ENCODE measurements at places on chromosomes 4 and X.

DNA sequence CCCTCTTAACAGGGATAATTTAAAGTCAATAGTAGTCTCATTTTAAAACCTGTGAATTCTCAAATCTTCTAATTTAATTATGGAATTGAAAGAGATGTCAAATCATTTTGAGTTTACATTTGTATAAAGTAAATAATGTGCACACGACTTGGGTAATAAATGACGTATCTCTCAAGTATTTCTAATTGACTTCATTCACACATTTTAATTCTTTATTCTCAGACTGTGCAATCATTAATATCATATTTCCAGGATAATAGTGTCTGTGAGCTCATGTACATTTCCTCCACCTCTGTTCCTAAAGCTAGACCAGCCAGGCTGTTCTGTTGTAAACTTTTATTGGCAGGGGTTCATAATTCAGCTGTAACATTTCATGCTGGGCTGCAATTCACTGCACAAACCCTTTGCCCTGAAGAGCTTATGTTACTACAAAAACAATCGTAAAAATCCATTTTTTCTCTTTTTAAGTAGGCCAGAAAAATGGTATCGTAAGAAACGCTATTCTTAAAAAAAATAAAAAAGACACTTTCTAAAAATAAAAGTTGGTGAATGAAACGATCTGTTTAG lies 1103.1 kb upstream of the TENM3 start:
- DNase-seq = no peak

- no peak for DNase-seq
Observed at GRCh38 chr4:150079081-150079581, 886 bp downstream of the DCLK2 start.

GRCh38 chr4:139267301-139267700 lies 12.7 kb downstream of the MGARP start:
- no peak for DNase-seq

DNA sequence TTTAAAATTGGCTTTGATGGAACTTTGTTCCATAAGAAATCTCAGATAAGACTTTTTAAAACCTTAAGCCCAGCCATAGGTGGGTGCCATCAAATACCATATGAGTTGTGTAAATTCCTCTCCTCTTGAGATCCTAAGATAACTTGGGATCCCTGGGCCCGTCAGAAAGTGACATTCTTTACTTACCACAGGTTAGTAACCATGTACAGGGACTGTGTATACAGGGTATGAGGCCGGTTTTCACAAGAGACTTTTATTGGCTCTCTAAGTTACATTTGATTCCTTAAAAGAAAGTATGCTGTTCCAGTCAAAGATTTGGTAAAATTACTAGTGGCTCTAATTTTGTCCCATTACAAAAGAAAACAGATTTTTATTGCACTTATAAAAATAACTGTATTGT lies 110.1 kb downstream of the APOOL start:
- no peak for DNase-seq

DNA sequence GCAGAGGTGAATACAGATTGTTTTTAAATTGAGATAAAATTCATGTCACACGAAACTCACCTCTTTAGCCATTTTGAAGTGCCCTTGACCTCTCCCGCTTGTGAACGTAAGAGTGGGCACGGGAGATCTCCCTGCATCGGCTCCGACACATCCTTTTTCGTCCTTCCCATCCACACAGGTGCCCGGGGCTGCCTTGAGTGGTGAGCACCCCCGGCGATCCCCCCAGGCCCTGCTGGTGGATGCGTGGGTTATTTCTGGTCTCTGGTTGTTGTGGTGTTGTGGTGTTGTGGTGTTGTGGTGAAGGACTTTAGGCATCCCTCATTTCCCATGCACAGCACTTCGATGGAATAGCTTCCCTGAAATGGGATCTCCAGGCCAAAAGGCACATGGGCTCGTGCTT lies 46.1 kb downstream of the PSAPL1 start:
- no peak for DNase-seq

- no peak for DNase-seq
Observed at GRCh38 chrX:6228720-6229119, at the start of gene NLGN4X. Gene NLGN4X, minus strand, starts transcription at chrX:6228867. Its CDS starts 77,401 bp downstream, at chrX:6151466.

- no peak for DNase-seq
Observed at GRCh38 chr4:26269038-26269437, 51.8 kb upstream of the RBPJ start.

DNA sequence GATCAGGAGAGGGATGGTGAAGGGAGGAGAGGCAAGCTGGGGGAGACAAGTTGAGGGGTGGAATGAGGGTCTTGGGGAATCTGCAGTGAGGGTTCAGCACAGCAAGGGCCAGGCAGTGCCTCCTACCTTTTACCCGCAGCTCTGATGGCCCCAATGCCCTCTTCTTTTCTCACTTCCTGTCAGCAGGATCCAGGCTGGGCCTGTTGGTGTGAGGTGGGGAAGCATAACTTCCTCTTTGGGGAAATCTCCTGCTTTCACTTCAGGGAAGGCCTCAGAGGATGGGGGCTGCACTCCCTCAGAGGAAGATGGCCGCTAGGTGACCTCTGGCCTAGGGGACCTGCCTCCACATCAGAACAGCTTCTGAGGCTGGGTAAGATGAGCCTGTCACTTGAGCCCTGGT lies 36.5 kb downstream of the EFNB1 start:
- no peak for DNase-seq

DNA sequence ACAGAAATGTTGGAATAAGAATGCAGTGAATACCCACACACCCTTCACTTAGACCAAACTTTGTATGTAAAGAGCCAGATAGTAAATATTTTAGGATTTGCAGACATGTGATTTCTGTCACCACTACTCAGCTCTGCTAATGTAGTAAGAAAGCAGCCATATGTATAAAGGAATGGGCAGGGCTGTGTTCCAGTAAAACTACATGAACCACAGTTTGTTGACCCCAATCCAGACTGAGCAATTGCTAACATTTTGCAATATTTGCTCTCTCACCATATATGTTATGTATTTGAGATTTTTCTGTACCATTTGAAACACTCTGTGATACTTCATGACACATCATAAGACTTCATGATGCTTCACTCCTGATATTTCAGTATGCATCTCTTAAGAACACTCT lies 32.0 kb upstream of the TBC1D1 start:
- DNase-seq = no peak
